Pancreas (tissue), 10 donors: ENCODE measurements at places on chromosomes 5 and 9. TPM values are rescaled to one million over a fixed set of nuclear protein-coding genes. Genes with fewer than 3 reads are reported as not detected.

CYSRT1 gene
- total RNA-seq = not detected

COX7C gene
- total RNA-seq = 274 TPM

DNAH5 gene
- total RNA-seq = 1.6 TPM

LOX gene
- 8.8 TPM for total RNA-seq

FRMD3 gene
- total RNA-seq = 1.4 TPM

- DNase-seq = no peak
- no peak overlapping the region for H3K27ac ChIP-seq
These were observed 69.7 kb downstream of the TRIO start for GRCh38 chr5:14212838-14213237.

DNA sequence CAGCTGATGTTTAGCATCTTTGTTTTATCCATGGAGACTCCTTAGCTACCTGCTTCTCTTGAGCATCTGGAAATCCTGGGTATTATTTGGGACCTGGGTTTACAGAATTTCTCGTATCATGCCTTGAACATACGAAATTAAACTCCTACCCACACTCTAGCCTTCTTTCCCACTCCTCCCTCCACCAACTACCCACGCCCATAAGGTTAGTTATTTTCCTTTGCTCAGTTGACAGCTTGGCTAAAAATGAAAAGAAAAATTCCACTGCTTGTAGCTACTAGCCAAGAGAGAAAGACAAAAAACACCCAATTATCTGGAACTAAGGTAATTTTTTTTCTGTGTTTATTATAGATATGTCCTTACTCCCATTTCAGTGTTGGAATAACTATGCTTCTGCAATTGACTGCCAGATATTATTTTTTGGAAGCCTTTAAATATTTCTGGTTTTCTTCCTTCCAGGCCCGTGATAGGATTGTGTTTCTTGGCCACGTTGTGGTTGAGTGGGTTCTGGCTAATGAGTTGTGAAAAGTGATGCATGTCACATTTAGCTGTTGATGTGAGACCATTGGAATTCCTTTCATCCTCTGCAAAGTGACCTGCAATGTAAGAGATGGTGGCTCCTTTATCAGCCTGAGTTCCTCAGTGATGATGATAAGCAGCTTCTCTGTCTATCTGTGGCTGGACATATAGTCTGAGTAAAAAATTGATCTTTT, 308.1 kb downstream of the LRRC70 start:
- no peak overlapping the region for H3K27ac ChIP-seq
- DNase-seq = no peak
- no peak overlapping the region for H3K4me3 ChIP-seq
- no peaks in the 10 kb centered on the region for H3K4me1 ChIP-seq
- no peaks in the 10 kb centered on the region for H3K36me3 ChIP-seq

GRCh38 chr9:21684231-21684630, 118.2 kb upstream of the MTAP start:
- H3K36me3 ChIP-seq = no peaks in the 10 kb centered on the region
- no peak for DNase-seq
- H3K4me1 ChIP-seq = no peaks in the 10 kb centered on the region
- no peaks in the 10 kb centered on the region for H3K27me3 ChIP-seq
- no peak overlapping the region for H3K4me3 ChIP-seq

- H3K36me3 ChIP-seq = no peaks in the 10 kb centered on the region
- no peak overlapping the region for H3K27ac ChIP-seq
- no peak for DNase-seq
- no peaks in the 10 kb centered on the region for H3K27me3 ChIP-seq
These were observed 52.0 kb downstream of the PTTG1 start for GRCh38 chr5:160473681-160474080.

GRCh38 chr9:109802491-109802890, 22.5 kb downstream of the PALM2AKAP2 start:
- no peaks in the 10 kb centered on the region for H3K4me1 ChIP-seq
- DNase-seq = no peak
- no peak overlapping the region for H3K27ac ChIP-seq

DNA sequence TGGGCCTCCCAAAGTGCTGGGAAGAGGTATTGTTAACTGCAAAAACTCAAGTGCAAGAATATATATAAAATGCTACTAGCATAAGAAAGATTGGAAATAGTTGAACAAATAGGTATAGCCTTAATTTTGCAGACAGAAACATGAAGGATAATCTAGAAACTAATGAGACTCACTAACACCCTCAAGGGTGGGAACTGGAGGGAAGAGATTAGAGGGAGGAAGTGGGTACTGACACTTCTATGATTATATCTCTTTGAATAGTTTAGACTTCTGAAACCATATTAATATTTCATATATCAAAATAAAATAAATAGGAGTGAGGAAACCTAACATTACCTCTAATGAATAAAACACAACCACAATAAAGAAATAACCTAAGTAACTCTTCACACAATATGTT, 23.0 kb downstream of the AUH start:
- peaks cover 17% of the 10 kb centered on the region for H3K4me1 ChIP-seq
- no peak for DNase-seq
- H3K36me3 ChIP-seq = no peaks in the 10 kb centered on the region
